ENCODE measurements at places on chromosomes 7 and 10.

GRCh38 chr10:28331066-28331465, 28.2 kb upstream of the MPP7 start:
- no peak for DNase-seq

GRCh38 chr10:29102233-29102632, 186.6 kb upstream of the LYZL1 start:
- no peak for DNase-seq

- no peak for DNase-seq
Observed at GRCh38 chr7:25567430-25567829, 339.1 kb upstream of the NPVF start.

- DNase-seq, result no peak
Observed at GRCh38 chr7:123992913-123993518, 39.9 kb downstream of the TMEM229A start.

DNA sequence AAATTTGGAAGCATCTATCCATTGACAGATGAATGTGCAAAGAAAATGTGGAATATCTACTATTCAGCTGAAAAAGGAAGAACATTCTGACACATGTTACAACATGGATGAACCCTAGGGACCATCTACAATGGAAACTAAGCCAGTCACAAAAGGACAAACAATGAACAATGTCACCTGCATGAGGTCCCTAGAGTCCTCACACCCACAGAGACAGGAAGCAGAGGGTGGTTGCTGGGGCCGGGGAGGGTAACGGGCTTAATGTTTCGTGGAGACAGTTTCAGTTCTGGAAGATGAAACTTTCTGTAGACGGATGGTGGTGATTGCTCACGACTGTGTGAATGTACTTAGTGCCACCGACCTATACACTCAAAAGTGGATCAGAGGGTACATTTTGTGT, 282.9 kb downstream of the ADARB2 start:
- DNase-seq, result no peak

GRCh38 chr10:87864496-87865059, 1.2 kb downstream of the PTEN start:
- DNase-seq, result no peak

DNA sequence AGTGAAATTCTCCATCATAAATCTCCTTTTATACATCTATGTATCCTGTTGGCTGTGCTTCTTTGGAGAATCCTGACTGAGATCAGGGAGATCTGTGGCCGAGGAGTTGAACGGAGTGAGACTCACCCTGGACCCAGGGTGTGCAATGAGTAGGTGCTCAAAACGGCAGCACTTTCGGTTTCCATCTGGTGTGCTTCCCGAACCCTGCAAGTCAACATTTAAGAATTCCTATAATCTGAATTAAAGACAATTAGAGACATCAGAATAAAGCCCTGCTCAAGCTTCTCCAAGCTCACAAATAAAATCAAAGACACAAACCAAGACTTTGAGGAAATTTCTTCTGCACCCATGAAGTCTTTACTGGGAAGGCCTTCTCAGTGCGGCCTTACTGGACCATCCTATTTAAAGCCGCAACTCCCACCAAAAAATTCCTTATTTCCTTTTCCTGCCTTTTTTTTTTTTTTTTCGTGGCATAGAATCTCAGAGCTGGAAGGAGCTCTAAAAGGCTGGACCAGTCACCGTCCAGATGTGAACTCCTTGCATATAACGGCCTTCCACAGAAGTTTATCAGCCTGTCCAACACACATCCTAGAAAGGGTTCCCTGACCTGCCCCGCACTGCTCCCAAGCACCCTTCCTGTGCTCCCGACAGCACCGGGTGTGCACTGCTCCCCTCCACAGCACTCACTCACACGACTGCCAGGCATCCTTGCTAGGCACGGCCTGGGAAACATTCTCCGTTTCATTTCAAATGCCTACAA, 29.7 kb downstream of the GNA12 start:
- no peak for DNase-seq

DNA sequence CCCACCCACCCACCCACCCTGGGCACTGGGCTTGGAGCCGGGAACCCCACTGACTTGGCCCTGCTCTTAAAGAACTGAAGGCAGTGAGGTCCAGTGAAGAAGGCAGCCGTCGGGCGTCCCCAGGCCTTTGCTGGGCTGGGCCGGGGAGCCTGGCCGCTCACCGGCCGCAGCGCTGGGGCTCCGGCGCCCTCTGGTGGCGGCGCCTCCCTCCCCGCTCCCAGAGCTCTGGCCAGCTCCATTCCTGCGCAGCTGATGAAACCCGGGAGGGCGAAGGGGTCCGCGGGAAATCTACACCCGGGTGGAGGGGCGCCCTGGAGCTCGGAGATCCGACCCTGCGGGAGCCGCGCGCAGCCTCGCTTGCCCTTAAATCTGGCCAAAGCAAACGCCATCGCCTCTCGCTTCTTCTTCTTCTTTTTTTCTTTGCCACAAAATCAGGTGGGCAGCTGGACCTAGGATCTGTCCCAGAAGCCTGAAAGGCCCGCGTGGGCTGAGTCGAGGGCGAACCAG, 1.7 kb upstream of the CXCL12 start:
- DNase-seq, result no peak

GRCh38 chr10:104347295-104348045, 6.2 kb upstream of the CFAP58 start:
- DNase-seq, result no peak

- DNase-seq, result no peak
Observed at GRCh38 chr7:27251136-27251651, 8.6 kb downstream of the EVX1 start.

GRCh38 chr10:48897441-48897790, 42.2 kb downstream of the LRRC18 start:
- no peak for DNase-seq

- DNase-seq, result no peak
Observed at GRCh38 chr7:80883154-80884025, 35.5 kb downstream of the SEMA3C start.

GRCh38 chr7:8035192-8035591, 66.6 kb downstream of the GLCCI1 start:
- no peak for DNase-seq

- no peak for DNase-seq
Observed at GRCh38 chr10:60123172-60123571, 216.8 kb upstream of the CCDC6 start.

- DNase-seq, result no peak
Observed at GRCh38 chr7:4747746-4748145, 27.7 kb upstream of the AP5Z1 start.

GRCh38 chr7:150413640-150414081, 34.5 kb downstream of the ZNF775 start:
- no peak for DNase-seq

DNA sequence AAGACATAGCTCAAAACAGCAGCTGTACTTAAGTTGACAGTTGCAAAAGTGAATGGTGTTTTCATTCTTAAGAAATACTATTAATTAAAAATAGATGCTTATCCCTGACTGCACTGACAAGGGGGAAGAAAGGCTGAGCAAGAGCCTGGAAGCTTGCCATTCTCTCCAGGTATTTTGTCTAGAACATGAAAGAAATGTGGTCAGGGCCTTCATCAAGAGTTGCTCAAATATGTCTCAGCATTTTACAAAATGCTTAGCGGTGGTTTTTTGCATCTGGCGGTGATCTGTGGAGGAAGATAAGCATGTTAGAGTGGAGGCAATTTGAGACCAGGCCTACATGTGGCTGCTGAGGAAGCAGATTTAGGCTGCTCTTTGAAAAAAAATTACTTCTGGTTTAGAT, 46.4 kb upstream of the CC2D2B start:
- no peak for DNase-seq

DNA sequence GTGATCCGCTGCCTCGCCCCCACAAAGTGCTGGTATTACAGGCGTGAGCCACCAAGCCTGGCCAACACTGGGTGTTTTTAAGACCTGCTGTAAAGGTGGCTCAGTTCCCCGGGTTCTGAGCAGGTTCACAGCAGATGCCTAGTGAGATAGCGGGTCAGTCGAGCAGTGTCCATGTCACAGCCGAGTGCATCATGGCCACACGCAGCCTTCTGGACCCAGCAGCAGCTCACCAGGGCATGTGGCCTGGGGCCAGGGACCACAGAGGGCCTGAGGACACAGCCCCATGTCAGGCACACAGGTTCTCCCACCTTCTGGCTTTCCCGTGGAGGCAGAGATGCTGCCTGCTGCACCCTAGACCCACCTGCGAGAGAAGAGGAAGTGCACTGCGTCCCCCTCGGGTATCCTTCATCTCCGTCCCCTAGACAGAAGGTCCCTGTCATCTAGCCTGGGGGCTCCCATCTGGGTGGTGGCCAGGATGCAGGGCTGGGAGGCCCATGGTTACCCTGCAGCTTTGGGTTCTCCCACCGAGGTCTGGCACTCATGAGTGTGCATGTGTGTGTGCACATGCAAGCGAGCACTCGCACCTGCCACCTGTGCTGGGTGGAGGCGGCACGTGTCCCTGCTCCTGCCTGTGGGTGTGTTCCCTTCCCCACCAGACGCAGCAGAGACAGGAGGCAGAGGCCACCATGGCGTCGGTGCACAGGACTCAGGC, 98.6 kb downstream of the NKX6-2 start:
- DNase-seq, result no peak

- DNase-seq, result no peak
Observed at GRCh38 chr10:77060913-77061312, 576.7 kb downstream of the KCNMA1 start.

GRCh38 chr7:81004098-81004497, 85.2 kb upstream of the SEMA3C start:
- DNase-seq, result no peak

GRCh38 chr10:51425431-51425830, 274.0 kb downstream of the CSTF2T start:
- no peak for DNase-seq

DNA sequence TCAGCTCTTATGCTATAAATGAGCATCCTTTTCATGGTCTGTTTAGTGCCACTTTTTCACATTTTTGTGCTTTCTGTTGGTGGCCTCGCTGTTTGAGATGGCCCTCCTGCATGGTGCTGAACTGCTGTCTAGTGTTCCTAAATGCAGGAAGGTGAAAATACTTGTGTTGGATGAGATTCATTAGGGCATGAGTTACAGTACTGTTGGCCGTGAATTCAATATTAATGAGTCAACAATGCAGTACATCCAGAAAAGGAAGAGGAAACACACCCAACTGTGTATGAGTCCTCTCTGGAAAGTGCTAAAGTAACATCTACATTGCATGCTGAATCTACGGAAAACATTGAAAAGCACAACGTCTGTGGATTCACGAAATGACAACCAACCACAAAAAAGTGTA, 124.0 kb downstream of the HERPUD2 start:
- DNase-seq, result no peak

- no peak for DNase-seq
Observed at GRCh38 chr7:33325754-33326484, 196.6 kb downstream of the BBS9 start.

DNA sequence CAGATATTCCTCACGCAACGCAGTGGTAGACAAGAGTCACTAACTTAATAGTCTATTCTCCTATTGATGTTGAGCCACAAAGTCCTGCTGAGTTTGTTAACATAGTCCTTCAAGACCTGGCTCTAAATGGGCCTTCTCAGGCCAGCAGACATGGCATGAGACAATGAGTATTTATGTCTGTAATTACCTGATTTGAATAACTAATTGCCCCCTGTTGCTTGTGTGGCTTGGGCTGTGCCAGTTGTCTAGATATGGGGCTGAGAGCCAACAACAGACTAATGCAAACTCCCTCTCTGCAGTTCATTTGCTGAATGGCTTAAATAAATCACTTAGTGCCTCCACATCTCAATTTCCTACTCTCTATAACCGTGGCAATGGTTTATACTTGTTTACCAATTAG, 65.5 kb upstream of the VWC2 start:
- no peak for DNase-seq

DNA sequence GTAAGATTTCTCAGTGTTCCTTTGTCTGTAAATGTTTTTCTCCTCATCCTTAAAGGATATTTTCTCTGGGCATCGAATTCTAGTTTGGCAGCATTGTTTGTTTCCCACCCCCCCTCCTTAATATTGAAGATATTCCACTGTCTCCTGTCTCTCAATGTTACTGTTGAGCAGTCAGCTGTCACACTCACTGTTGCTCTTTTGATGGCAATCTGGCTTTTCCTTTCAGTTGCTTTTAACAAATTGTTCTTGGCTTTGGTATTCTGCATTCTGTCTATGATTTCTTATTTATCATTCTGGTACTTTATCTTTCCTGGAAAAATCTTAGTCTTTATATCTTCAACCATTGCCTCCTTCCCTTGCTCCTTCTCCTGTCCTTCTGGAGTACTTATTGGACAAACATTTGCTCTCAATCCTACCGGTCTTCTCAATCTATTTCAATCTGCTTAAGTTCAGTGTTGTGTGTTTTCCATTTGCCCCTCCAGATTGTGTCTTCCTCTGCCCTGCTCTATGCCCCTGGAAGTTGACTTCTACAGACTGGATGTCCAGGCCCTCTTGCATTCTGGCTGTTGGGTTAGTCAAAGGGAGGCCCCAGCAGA, 9.3 kb upstream of the GTPBP4 start:
- DNase-seq, result no peak

DNA sequence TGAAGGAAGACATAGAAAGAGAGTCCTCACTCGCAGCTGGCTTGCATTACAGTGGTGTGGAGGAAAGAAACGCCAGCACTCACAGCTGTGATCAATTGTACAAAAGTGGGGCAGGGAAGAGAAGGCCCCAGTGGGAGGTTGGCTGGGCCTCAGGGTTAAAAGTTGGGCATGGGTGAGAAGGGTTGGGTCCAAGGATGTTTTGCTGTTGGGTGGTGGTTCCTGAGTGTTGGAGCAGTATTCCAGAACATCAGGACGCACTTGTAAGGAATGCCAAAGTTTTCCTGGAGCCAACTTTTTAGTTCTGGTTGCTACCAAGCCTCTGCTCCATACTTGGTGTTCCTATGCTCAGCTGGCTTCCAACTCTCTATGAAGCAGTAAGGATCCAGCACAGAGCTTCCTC, 55.4 kb upstream of the MKRN1 start:
- no peak for DNase-seq

DNA sequence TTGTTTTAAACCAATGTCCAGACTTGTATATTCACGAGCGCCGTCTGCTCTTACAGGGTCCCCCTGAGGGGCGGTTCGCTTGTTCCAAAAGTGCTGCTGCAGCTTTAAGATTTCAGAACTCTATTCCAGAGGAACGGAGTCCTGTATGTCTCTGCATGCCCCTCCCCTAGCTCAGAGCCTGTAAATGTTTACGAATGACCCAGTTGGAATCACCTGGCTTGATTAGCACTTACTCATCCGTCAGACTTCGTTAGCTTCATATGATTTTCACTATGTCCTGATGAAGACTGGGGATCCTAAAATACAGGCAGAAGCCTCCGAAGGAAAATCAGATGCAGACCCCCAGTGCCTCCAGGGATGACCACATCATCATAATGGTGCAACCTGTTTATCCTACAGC, 4.5 kb upstream of the CHST15 start:
- no peak for DNase-seq

DNA sequence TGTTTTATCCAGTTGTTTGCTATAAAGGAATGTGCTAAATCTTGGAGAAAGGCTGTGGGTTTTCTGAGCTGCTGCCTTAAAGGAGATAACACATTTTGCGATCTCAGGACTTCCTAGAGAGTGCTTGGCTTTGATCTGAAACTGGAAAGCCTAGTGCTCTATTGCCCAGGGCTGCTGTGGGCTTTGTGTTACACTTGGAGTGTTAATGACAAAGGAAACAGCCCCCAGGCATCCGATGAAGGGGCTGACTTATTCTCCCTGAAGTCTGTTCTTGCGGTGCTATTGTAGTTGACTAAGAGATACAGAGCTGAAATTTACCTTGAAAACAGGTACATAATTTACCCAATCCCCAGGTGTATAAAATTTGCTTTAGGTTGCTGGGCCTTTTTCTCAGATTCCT, 74.5 kb downstream of the SND1 start:
- DNase-seq, result no peak
